ENCODE measurements at places on chromosomes 7 and 10. TPM values are rescaled to one million over a fixed set of nuclear protein-coding genes. Genes with fewer than 3 reads are reported as not detected.

PPP1R17 gene
- not detected for total RNA-seq

CALHM2 gene
- 1.6 TPM for total RNA-seq

GLI3 gene
- total RNA-seq, result 0.28 TPM

LYZL2 gene
- not detected for total RNA-seq

- no peak for DNase-seq
Measured at GRCh38 chr10:100100651-100101184, 19.0 kb upstream of the CPN1 start.

AKR1C4 gene
- total RNA-seq, result 3.2 TPM

NUTM2E gene
- total RNA-seq, result 0.08 TPM

AKR1C3 gene
- 65.8 TPM for total RNA-seq

ABCA13 gene
- 1.0 TPM for total RNA-seq

FEZF1 gene
- total RNA-seq, result not detected

TAS2R4 gene
- 0.42 TPM for total RNA-seq

DNA sequence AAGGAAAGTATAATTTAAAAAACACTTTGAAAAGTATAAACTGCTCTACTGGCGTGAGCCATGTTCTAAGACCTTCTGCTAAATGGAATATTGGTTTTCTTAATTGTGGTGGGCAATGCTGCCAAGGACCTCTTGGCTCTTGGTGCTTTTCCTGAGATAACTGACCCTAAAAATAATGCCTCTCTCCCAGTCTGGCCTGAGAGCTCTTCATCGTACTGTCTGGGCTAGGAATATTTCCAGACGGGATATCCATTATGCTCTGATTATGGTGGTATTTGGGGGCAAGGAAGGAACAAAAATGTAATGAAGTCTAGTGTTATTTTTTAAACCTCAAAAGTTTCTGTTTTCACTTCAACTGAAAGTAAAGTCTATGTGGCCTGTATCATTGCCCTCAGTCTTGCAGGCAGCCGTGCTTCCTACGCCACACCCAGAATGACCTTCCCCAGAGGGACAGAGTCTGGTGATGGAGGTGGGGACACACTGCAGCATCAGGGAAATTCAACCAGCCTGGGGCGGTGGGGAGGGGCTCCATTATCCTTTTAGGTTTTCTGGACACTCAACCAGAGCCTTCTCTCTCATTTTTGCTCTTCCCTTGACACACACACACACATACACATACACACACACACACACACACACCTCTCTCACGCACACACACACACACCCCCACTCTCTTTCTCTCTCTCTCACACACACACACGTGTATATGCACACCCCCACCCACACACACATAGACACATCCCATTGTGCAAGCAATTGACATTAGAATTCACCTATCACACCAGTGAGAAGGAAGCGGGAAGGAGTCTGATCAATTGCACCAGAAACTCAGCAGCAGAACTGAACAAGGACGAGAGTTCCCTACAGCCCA lies 99.6 kb downstream of the LRRC18 start:
- no peak for DNase-seq

DNA sequence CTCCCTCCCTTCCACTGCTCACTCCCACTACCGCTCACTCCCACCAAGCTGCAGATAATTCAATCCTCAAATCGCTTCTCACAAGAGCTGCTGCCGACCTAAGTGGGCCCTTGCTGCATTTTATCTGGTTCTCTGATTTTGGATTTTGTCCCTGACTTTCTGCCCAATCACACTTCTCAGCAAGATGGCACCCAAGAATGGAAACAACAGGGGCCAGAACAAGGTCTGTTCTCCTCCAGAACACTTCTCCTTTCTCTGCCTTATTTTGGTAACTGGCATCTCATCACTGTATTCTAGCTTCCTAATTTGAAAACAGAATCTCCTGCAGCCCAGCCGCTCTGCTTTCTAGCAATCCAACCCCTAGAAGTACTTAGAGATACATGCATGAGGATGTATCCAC lies 172.8 kb downstream of the GRID1 start:
- DNase-seq, result no peak

TMEM184A gene
- 11.7 TPM for total RNA-seq

MSS51 gene
- total RNA-seq, result 1.6 TPM

DNA sequence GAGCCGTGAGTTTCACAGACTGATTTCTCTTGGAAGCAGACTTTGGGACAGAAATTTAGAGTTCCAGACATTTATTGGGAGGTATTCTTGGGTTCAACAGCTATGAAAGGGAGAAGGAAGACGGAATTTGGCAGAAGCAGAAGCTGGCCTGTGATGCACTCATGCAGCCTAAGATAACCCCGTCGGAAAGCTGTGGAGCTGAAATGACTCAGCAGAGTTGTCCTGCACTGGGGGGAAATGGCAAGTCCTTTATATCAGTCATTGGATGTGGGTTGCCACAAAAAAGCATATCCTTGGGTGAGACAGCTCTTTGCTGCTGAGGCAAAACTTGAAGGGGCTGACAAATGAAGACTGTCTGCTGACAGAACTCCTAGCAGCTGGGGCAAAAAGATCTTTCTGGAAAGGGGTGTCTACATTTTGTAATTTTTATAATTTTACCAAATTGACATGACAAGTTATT lies 11.5 kb upstream of the MICU1 start:
- DNase-seq, result peak; percentile 38

GRCh38 chr10:130751106-130751840 lies 560.2 kb downstream of the TCERG1L start:
- DNase-seq, result no peak

DNA sequence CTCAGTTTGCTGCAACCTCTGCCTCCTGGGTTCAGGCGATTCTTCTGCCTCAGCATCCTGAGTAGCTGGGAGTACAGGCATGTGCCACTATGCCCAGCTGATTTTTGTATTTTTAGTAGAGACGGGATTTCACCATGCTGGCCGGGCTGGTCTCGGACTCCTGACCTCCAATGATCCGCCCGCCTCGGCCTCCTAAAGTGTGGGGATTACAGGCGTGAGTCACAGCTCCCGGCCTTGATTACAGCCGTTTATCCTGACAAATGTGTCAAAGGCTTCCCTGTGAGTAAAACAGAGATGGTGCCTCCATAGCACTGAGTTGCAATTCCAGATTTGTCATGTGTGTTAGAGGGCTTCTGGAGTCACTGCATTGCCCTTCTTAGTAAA lies 273.7 kb downstream of the CCDC3 start:
- no peak for DNase-seq

EN2 gene
- under 0.01 TPM for total RNA-seq

DNA sequence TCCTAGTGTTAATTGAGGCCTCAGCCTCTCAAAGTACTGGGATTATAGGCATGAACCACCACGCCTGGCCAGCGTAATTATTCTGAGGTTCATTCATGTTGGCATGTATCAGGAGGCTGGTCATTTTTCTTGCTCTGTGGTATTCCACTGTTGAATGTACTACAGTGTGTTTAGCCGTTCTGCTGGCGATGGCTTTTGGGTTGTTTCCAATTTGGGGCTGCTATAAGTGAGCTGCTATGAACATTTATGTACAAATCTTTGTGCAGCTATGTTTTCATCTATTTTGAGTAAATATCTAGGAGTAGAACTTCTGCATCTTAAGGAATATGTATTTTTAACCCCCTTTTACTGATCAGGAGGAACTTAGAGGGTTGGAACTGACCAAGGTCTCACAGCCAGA lies 145.8 kb downstream of the AUTS2 start:
- DNase-seq, result no peak

- DNase-seq, result no peak
Measured at GRCh38 chr7:7221599-7222038, 39.3 kb downstream of the C1GALT1 start.

DNA sequence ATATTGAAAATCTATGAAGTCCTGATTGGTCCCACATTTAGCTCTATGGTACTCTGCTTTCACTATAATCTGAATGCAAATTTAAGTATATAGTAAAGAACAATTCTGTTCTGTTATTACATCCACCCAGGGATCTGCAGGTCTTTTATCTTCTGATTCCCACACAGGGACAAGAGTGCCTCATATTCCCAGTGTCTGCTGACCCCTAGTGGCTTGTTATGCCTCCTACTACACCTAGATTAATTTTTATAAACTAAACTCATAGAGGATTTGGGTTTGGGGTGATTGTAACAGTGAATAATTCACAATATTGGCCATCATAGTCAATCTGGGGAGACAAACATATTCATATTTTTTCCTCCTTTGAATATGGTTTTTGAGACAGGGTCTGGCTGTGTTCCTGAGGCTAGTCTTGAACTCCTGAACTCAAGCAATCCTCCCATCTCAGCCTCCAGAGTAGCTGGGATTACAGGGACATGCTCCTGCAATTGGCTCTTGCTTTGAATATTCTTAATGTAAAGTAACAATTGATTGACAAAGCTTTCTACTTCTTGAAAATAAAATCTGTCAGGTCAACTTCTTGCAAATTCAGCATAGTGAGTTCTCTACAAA lies 282.1 kb downstream of the KCND2 start:
- no peak for DNase-seq

DNA sequence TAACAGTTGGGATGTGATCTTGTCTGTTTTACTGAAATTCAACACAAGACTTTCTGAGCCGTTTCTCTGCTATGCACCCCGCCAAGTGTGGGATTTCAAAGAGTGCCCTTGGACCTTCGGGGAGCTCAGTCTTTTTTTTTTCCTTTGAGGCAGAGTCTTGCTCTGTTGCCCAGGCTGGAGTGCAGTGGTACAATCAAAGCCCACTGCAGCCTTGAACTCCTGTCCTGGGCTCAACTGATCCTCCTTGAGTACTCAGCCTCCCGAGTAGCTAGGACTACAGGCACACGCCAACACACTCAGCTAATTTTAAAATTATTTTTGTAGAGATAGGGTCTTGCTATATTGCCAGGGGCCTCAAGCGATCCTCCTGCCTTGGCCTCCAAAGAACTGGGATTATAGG lies 162.9 kb downstream of the BAMBI start:
- no peak for DNase-seq

- no peak for DNase-seq
Measured at GRCh38 chr7:69436946-69437345, 161.3 kb upstream of the AUTS2 start.

RBP3 gene
- not detected for total RNA-seq

C7orf57 gene
- total RNA-seq, result not detected

- DNase-seq, result no peak
Measured at GRCh38 chr10:129207297-129207696, 259.7 kb upstream of the MGMT start.

GOLGA7B gene
- total RNA-seq, result 0.59 TPM

GRCh38 chr10:5575482-5576153 lies 50.9 kb downstream of the CALML3 start:
- no peak for DNase-seq

GRCh38 chr7:42198974-42199668 lies 37.9 kb downstream of the GLI3 start:
- DNase-seq, result no peak

GJC3 gene
- total RNA-seq, result 0.08 TPM

- peak; percentile 46 for DNase-seq
Measured at GRCh38 chr7:29921404-29922010, 68.1 kb downstream of the SCRN1 start.

POLR2J2 gene
- 5.5 TPM for total RNA-seq
